Activated T-helper 9 cell treated with anti-CD3 and anti-CD28 coated beads, Interleukin-2, amount 50 U/mL, for 16 hours (primary cell): ENCODE measurements at places on chromosomes 1 and 21.

GRCh38 chr21:46559291-46559983, 45.4 kb downstream of the S100B start:
- DNase-seq: peak; percentile 36

DNA sequence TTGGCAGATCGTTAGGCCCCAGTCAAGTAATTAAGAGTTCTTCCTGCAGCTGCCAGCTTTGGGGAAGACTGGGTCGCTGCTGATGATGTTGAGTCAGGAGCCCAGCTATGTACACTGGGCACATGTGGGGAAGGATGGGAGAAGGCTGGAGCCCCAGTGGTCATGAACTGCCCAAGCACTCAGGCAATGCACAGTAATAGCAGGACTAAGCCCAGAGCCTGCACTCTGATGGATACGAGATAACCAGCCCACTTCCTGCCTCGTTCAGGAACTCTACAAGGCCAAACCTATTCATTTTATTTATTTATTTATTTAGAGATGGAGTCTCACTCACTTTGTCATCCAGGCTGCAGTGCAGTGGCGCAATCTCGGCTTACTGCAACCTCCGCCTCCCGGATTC, 81.1 kb upstream of the BTG3 start:
- no peak for DNase-seq

DNA sequence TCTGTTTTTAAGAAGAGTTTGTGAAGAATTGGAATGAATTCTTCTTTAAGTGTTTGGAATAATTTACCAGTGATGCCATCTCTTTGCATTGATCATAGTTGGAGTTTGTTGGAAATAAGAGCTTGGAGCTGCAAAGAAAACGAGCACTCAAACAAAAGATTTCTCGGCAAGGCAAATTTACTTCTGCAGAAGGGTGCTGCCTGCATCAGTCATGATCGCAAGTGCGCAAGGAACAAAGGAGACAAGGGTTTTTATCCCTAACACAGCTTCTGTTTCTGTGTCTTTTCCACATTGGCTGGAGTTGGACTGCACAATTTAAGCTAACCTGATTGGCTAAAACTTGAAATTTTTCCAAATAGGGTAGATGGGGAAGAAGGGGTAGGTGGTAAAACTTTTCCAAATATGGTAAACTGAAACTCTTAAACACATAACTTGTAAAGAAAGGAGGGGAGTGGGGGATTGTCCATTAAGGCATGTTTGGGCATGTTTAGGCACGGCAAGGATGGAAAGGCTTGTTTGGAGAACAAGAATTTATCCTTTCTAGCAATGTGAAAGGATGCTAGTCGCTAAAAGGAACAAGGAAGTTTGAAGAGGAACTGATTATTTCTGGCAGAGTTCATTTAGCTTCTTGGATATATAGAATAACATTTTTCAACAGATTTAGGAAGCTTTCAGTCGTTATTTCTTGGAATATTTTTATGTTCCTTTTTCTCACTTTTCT, 3.5 kb upstream of the AADACL4 start:
- DNase-seq: no peak

DNA sequence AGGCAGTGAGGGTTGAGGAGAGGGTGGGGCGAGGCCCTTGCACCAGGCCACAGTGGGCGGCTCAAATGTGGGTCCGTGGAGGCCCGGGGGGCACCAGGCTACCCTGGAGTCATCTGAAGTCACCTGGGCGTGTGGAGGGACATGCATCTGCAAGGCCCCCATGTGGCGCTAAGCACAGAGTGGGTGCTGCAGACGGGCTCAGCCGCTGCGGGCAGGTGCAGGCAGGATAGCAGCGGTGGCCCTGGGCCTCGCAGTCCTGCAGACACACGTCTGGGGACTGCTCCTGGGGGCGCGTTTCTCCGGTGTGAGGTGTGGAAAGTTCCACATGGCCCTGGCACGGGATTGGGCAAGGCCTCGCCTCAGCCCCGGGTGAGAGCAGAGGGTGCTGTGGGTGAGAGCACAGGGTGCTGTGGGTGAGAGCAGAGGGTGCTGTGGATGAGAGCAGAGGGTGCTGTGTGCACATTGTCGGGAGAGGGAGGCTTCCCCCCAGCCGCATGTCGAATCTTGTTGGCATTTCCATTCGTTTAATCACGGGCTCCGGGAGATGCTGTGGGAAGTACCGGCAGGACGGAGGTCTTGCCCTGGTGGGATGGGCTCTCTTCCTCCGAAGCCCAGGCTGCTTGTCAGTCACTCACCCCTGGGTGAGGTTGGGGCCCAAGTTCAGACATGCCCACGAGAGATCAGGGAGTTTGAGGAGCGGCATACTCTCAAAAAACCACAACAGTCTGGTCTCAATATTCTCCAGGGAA, 46.5 kb downstream of the TP73 start:
- no peak for DNase-seq

DNA sequence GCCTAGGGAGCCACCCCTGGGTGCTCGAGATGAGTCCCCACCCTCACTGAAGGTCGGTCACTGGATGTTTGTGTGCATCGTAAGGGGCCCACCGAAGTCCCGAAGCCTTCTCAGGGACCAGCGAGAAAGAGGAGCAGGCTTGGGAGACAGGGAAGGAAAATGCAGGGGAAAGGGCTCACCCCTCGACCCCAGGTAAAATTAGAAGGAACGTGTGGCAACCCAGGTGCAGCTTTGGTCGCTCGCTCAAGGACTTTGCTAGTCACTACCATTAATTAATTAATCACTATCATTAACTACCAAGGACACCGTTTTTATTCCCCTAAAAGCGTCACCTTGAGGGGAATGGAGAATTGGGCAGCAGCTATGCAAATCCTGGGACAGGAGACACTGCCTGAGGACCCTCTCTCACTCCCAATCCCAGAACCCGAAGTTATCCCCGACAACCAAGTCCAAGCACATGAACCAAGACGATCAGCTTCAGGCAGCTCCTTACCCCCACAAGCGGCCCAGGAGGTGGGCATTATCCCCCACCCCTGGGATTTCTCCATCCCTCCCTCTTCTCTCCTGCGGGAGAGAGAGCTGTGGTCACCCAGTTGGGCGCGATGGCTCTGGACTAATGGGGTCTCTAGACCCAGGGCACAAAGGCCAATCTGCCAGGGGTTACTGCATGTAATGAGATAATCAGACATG, 4.2 kb upstream of the SIM2 start:
- DNase-seq: no peak
